Body of pancreas (tissue), 4 donors: ENCODE measurements at places on chromosomes 1 and 21. TPM values are rescaled to one million over a fixed set of nuclear protein-coding genes. Genes with fewer than 3 reads are reported as not detected.

DNA sequence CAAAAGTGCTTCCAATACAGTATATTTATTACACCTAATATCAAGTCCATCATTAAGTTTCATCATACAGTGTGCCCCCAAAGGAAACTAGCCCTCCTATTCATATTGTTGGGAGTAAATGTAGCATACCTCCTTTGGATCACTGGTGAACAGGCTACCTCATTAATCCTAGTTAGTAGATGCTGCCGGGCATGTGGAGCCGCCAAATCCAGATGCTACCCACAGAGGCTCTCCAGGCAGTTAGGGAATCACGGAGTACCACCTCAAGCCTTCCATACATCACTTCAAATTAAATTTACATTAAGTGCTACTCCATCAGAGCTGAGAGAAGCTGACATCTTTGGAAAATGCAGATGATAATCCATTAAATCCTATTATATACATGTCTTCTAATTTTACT, 121.7 kb upstream of the FOXD3 start:
- DNase-seq: no peak

- DNase-seq: peak; percentile 70
Observed at GRCh38 chr1:53393325-53393792, 65.5 kb upstream of the LRP8 start.

DNA sequence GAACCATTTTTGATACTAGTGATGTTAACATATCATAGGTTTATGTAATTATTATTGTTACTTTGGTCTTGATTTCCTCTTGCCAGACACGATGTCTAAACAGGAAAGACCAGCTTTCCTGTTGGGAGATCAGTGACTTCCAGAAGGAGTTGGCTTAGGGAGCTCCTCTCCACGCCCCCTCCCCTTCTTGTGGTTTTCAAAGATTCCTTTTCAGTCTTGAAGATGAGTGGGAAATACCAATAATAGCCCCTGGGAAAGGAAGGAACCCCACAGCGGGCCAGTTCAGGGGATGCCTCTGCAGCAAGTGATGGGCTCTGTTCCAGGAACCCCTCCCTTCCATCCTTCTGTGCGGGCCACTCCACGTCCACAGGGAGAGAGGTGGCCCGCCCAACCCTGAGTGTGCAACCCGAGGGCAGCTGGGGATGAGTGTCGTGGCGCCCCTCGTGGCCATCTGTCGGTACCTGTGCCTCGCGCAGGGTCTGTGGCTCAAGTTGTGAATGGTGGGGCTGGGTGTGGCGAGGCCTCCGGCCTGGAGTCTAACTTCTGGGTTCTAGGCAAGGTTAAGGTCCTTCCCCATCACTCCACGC, 65.7 kb downstream of the TLR5 start:
- no peak for DNase-seq

The C1orf21 gene
- total RNA-seq: 10.2 TPM
